ENCODE measurements at places on chromosomes 5 and 9.

GRCh38 chr9:99977033-99977792 lies 70.8 kb downstream of the STX17 start:
- no peak for DNase-seq

GRCh38 chr5:30099634-30100033 lies 1093.9 kb upstream of the CDH6 start:
- DNase-seq: no peak

DNA sequence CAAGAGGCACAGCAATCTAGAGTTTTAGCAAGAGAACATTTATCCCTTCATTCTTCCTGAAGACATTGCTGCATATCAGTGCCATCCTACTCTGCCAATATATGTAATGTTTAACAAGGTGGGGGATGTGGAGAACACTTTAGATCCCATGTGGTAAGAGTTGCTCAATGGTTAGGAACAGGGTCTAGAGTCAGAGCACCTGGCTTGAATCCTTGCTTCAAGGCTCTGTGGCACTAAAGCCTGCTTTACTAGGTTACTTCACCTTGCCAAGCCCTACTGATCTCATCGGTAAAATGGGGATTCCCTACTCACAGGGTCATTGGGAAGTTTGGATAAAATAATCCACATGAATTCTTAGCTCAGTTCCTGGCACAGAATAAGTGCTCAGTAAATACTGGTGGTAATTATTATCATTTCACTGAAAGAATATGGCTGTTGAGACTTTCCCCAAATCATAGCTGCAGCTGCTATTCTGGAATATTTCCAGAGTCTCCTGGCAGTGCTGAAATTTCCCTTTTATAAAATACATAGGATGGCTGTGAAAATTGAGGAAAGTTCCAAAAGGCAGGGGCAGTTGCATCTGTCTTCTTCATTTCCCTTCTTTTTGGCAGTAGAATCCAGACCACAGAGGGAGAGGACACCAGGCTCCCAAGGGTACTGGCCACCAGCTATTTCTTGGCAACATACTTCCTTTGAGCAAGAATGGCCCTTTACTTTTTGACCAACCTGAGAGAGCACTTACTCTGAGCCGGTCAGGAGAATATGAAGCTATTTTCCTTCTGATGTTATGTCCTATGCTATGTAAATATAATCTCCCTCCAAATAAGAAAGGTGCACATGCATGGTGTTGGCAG lies 142.8 kb downstream of the PALM2AKAP2 start:
- no peak for DNase-seq

GRCh38 chr5:149940941-149941644 lies 3.5 kb downstream of the PDE6A start:
- DNase-seq: no peak

DNA sequence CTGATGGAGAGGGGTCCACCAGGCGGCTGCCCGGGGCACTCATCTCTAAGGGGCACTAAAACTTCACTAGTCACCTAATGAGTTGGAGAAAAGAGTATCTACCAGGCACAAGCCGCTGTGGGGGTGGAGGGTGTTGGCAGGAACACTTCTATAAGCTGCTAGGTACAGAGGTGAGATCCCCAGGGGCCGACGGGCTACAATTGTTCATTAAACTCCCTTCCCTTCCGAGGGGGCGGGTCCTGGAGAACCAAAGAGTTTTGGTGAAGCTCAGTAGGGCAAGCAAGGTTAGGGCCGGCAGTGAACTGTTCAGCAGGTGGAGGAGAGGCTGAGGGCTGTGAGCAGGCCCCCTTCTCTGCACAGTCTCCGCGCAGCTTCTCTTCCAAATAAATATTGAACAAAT lies 78.7 kb upstream of the ARAP3 start:
- no peak for DNase-seq

DNA sequence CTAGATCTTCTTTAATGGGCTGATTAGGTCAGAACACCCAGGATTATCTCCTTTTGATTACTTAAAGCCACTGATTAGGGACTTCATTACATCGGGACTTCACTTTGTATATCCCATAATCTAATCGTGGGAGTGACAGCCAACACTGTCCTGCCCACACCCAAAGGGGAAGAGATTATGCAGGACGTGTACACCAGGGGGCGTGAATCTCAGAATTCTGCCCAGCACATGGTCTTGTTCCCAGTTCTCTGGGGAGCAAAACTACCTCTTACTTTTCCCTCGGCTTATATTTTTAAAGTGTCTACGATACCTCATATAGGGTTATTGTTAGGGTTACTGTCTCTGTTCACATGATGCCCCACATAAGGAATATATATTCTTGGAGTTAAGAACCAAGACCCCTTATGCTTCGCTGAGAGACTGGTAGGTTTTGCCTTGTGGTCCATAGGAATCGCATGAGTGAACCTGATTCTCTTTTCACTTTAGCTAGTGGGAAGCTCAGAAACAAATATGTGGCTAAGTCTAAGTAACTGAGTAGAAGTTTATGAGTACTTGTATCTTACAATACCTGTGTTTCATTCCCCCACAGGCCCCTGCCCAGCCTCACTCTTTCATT lies 192.7 kb downstream of the GNA14 start:
- DNase-seq: peak; percentile 55
